Stimulated activated CD4-positive, alpha-beta T cell treated with anti-CD3 and anti-CD28 coated beads, Interleukin-4, amount 100 ng/mL, for 1 hour (primary cell): ENCODE measurements at places on chromosomes 3 and 15.

DNA sequence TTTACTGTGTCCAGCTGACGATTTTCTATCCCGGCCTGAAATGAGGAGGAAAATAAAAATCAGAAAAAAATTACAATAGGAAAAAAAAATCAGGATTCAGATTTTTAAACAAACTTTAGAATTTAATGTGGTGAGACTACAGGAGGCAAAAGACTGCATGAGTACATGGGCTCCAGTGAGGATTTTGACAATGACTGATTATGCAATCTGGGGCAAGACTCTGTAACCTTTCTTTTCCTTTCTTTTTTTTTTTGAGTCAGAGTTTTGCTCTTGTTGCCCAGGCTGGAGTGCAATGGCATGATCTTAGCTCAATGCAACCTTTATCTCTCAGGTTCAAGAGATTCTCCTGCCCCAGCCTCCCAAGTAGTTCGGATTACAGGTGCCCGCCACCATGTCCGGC lies 29.9 kb downstream of the SPG11 start:
- no peak for DNase-seq

GRCh38 chr15:31328969-31329639 lies 2.5 kb downstream of the KLF13 start:
- no peak for DNase-seq

DNA sequence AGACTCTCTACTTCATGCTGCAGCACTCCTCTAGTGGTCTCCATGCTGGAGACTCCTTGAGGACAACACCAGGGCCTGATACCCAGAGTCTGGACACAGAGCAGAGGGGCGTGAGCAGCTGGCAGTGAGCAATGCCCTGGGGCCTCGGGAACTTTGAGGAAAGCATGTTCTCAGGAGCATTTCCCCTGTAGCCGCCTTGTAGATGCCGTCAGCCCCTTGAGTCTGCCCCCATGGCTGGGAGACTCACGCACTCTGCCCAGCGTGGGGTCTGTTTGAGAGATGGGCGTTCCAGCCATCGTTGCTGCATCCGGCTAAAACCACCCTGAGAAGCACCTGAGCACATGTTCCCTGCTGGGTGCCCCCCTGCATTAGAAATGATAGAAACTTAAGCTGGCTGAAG lies 56.8 kb downstream of the PLXNA1 start:
- DNase-seq: no peak

- DNase-seq: no peak
Measured at GRCh38 chr3:99620976-99621375, 17.4 kb upstream of the COL8A1 start.

DNA sequence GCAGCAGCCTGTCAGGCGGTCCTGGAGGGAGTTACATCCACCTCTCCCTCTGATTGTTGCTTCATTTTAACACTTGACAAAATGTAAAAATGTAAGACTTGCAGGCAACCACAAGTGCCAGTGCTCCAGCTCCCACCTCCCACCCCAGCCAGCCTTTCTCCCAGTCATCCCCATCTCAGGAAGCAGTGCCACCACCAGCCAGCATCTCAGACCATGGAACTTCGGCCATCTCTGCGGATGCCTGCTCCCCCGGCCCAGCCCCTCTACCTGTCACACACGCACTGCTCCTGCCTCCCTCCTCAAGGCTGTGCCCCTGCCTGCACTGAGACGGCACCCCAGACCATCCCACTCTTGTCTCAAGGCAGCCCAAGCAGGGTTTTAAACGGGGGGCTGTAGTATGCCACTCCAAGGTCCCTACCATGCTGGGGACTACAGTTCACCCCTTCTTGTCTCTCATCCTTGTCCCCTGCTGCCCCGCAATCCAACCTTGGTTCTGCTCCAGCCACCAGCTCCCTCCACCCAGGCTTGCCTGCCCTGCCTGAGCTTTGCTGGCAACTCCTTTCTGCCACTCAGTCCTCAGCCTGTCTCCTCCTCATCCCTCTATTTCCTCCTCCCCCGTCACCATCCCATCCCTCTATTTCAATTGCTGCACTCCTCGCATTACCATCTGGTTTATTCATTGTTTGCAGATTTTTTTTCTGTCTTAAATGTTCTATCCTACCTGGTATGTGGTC lies 85.8 kb downstream of the SNRK start:
- DNase-seq: no peak

DNA sequence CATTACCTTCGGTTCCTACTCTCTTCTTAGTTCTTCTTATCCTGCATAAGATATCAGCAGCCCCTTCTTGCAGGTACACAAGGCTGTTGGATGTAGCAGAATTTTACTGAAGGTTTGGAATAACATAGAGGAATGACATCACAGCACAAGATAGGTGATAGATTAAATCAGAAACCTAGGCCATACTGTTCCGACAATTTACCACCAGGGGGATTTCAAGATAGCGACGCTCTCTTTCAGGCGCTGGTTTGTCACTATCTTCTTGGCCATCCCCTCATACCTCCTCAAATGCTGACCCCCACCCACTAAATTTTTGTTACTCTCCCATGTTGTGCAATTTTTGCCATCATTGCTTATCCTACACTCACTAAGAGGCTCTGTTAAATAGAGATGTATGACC lies 3.5 kb downstream of the SIDT1 start:
- DNase-seq: no peak

GRCh38 chr3:186990878-186991308 lies 60.6 kb downstream of the ST6GAL1 start:
- DNase-seq: no peak

- no peak for DNase-seq
Measured at GRCh38 chr3:155872904-155873646, 2.6 kb downstream of the GMPS start.

- DNase-seq: no peak
Measured at GRCh38 chr3:149274220-149274619, 52.6 kb upstream of the CP start.

DNA sequence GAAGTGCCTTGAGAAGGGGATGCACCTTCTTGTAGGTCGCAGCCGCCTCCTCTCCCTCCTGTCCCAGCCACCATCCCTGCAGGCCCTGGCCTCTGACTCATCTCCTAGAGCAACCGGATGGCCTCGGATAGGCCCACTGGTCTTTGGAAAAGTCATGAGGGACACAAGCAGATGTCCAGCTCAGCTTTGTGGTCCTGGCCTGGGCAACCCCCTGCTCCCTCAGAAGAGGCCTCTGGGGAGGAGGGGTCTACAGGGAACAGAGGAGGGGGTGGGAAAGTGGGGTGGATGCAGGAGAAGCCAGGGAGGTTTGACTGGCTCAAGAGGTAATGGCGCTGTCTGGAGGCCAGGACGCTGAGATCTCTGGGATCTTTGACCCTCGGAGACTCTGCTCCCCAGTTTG lies 259.2 kb upstream of the TLE3 start:
- no peak for DNase-seq

DNA sequence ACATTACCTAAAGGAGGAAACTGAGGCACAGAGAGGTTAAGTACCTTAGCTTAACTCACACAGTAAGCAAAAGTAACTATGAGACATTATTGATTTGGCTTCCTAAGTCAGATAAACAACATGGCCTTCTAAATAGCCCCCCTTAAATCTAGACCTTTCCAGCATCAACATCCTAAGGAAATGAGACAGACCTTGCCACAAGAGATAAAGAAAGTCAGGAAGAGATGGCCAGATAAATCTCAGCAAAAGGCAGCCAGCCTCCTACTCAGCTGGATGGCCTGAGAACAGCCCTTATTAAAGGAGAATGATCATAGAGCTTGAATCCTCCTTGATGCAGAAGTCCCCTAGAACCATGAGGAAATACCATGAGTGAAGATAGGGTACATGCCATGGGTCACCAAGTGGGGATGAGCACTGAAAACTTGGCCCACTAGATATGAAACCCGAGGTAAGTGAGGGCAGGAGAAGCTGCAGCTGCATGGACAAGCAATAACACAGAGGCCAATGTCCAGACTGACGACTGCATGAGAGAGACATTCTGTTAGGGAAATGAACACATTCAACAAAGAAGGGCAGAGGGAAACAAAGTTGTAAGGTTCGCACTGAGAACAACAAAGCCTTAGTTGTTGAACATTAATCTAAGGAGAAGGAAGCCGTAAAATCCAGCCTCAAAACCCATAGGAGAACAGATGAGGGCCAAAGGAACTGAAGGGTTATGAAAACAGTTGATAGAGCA lies 69.6 kb downstream of the ZIC4 start:
- DNase-seq: no peak

GRCh38 chr3:179949412-179949811 lies 87.3 kb downstream of the PEX5L start:
- DNase-seq: no peak

DNA sequence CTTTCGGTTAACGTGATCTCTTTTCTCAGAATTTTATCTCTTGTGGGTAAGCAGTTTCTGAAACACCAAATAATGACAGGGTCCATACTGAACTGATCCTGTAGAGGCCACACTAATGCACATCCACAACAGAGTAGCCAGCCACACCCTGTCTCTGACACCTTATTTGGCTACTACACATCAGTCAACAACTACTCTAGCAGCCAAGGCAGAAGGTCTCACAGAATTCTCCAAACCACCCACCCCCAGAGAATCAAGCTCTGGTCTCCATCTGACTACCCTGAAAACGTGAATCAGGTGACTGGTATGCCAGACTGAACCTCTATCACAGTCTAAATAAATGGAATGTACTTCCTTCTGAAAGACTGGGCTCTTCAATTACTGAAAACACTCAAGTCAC lies 38.0 kb downstream of the EDC3 start:
- DNase-seq: no peak

- no peak for DNase-seq
Measured at GRCh38 chr3:189269365-189269764, 97.6 kb downstream of the TPRG1 start.

GRCh38 chr3:57112206-57112605 lies 51.7 kb downstream of the SPATA12 start:
- no peak for DNase-seq

DNA sequence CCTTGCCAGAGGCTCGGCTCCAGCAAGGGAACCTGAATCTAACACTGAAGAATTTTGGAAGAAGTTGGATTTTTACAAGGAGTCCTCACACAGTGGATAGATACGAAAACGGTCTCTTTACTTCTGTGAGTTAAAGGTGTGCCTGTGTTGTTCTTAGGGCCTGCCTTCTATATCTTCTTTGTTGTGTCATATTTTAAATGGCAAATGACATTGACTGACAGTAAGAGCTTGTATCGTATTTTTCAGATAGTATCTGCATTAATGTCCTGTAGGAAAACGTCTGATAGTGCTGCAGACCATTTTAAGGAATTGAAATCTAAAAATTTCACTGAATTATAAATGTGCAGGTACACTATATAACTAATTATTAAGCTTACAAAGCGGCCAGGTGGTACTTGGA lies 56.3 kb downstream of the PTPRG start:
- DNase-seq: no peak

GRCh38 chr3:38281895-38282686 lies at the start of gene SLC22A14:
Gene SLC22A14, plus strand, starts transcription at chr3:38282294. Its CDS starts 23,733 bp downstream, at chr3:38306027.
- DNase-seq: no peak

DNA sequence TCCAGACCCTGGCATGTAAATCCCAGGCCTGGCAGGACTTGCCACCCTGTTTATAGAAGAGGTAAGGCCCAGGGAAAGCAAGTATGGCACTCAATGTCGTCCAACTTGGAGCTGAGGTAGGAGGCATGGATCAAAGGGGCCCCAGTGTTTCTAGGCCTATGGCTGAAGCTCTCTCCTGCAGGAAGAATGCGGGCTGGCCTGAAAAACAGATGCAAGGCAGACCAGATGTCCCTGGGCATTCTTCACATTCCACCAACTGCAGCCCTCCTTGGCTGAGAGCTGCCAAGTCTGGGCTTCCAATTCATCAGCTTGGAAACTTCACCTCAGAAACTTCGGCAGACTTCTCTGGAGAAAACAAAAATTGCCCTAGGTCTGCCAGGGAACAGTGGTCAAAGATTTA lies 22.2 kb downstream of the MESD start:
- DNase-seq: no peak

DNA sequence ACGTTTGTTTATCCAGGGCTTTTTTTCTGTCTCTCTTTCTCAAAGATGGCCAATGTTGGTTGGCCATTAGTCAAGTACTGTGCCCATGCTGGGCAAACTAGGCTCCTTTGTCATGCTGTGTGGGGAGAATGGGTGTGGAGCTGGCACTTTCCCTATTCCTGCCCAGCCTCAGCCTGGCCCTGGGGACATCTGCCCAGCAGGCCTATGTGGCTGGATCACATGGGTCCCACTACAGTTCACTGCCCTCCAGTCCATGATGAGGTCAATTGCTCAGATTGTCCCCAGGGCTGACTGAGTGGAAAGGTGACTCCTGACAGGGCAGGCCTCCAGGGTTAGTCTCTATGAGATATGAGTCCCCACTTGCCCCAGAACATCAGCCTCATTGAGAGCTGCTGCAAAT lies 54.4 kb upstream of the HERC1 start:
- no peak for DNase-seq

DNA sequence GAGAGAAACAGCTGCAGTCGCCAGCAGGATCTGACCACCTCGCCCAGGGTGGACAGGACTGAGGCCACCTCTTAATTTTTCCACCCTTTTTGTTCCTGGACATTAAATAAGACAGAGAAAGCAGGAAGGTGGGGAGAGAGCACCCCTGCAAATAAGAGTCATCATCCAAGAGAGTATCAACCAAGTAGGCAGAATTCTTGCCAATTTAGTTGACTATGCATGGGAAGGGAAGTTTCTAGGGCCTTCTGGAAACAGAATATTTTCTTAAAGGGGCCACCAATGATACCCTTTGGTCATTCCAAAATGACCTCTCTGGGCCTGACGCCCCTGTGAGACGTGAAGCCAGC lies 136.2 kb downstream of the TJP1 start:
- no peak for DNase-seq

DNA sequence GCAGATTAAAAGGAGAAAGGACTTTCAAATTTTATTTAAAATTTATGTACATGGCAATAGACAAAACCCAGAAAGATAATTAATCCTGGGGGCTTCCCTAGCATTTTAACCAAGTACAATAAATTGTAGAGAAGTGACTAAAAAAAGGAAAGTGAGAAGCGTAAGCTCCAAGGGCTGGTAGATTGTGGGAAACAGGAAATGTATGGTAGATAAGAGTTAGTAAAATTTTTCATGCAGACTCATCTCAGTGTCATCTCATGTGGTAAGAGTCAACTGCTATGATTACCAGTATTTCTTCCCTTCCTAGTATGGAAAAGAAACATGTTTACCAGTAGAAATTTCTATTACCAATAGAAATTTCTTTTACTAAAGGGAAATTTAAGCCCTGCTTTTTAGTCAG lies 464.3 kb upstream of the AGTR1 start:
- no peak for DNase-seq

- no peak for DNase-seq
Measured at GRCh38 chr3:3302964-3303363, 123.5 kb upstream of the CRBN start.

- DNase-seq: no peak
Measured at GRCh38 chr15:44713006-44713966, 2.0 kb downstream of the B2M start.

GRCh38 chr3:17367171-17367570 lies 375.3 kb downstream of the TBC1D5 start:
- no peak for DNase-seq

- DNase-seq: no peak
Measured at GRCh38 chr3:20103731-20104130, 63.5 kb downstream of the KAT2B start.
